HuH-7.5 (cell line): ENCODE measurements at places on chromosomes 5 and 9.

- DNase-seq, result no peak
Observed at GRCh38 chr5:167071981-167072610, 1219.3 kb upstream of the WWC1 start.

DNA sequence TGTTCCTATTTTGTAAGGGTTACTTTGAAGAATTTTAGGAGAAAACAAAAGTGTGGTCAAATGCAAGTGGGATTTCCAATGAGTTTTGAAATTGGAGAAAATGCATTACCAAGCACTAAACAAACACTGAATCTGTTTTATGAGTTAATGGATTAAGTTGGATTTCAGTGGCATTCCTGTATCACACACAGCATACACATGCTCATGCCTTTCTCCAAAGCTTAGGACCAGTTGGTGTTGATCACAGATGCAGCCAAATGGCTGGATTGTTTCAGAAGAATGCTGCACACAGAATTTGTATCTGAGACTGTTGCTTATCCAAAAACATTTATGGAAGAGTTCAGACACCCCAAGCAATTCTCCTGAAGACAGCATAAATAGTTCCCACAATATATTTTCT is 611.1 kb downstream of the ACTL7B start:
- DNase-seq, result no peak

DNA sequence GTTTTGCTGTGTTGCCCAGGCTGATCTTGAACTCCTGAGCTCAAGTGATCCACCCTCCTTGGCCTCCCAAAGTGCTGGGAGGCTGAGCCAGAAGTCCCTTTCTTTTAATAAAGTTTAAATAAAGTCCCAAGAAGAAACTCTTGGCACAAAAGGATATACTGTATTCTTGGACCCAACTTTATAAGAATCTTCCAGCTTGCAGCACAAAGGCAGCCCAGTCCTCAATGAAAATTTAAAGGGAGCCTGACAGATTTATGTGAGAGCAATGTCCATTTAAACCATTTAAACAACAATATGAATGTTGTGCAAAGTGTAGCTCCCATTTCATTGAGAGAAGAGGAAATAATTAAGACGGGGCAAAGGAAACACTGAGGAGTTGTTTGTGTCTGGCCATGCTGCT is 217.0 kb downstream of the DOCK8 start:
- DNase-seq, result no peak

- DNase-seq, result peak; percentile 2
Observed at GRCh38 chr9:125850763-125851162, 103.6 kb downstream of the PBX3 start.

GRCh38 chr5:62143268-62144229 is 162.5 kb upstream of the KIF2A start:
- DNase-seq, result no peak

DNA sequence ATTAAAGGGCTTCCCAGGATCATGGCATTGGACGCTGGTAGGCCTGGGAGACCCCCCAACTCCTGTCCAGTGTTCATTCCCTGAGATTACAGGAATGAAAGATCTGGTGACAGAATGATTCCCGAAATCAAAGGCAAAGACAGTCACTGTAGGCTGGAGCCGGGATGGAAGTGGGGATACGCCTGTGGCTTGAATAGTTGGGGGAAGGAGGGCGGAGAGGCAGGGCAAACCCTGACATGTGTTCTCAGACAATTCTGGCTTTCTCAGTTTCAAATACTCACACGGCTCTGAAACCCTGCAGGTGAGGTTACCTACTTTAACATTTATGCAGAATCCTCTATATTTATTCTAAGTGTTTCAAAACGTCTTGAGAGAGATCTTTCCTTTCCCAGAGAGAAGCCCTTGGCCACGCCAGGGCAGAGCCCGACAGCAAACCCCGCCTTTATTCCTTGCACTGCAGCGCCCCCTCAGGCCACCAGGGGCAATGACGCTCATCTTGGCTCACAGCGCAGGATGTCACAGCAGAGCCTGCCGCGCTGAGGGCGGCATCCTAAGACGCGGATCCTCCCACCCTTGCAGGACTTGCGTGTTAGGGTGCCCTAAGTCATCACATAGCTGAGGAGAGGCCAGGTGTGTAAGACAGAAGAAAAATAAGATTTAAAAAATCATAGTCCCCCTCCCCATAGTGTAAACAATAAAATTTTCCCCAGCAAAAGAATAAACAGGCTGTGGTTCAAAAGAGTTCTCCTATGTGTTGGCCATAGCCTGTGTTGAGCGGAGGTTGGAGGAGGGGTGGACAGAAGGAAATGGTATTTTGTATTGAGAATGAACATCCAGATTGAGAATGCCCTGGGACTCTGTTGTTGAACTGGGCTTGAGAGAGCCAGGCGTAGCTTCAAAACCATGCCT is 284.5 kb downstream of the NTRK2 start:
- DNase-seq, result peak; percentile 37

DNA sequence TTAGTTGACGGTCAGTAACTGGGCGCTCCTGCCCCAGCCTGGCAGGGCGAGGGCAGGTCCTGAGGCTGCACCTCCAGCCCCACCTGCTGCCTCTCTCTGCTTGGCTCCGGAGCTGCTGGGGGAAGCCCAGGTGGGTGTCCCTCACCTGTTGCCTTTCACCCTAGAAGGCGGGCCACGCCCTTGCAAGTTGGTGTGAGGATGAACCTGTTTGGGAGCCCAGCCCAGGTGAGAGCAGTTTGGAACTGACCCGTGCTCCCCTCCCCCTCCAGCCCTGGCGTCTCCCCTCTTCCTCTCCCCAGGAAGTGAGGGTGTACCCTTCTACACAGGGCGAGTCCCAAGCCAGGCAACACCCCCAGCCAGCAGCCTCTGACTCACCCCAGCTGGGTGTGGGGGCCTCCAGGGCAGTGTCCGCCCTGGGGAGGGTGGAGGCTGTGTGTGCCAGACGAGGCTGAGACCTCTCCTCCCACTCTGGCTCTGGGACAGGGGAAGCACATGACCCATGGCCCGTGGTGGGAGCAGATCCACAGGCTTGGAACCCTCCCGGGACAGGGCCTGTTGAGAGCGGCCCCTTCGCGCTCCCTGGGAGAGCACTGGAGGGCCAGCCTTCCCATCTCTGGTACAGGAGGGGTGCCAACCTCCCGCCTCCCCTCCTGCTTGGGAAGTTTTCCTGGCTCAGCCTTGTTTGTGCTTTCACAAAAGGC is 10.4 kb downstream of the LRRC8A start:
- no peak for DNase-seq

DNA sequence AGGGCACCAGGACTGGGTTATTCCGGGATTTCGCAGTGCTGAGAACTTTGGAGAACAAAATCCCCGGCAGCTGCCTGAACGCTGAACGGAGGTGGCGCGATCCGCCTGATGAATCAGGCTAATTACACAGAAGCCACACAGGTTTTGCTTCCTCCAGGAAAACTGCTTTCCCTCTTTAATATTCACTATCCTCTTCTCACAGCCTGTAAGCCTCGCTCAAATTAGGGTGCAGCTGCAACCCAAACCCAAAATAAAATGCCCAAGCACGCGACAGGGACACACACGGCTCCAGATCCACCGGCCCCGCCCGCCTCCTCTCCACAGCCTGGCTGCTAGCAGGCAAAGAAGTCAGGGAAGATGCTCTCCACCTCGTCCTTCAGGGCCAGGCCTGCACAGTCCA is 6.0 kb downstream of the SOHLH1 start:
- DNase-seq, result no peak

DNA sequence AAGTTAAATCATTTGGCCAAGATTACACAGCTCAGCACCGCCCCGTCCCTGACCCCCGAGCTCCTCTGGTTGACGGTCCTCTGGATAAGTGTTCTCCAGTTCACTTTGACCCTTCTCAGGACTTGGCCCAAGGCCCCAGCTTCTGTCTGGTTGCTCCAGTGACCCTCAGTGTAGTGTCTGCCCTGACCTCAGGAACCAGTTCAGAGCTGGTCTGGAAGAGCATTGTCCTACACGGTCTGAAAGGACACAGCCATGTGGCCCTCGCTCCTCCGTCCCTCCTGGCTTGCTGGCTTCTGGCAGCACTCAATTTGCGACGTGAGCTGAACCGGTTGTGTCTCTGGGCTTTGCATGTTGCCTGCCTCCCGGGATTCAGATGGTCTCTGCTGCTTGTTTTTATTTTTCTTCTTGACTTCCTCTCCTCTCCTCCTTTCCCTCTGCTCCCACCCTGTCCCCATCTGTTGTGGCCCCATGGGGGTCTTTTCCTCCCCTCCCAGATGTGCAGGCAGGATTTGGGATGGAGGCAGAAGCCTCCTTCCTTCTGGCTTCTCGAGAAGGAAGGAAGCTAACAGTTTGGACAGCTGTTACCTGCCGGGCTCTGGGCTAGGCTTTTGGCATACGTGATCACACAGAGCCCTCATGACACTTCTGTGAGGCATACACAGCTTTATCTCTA is 72.0 kb downstream of the PPARGC1B start:
- DNase-seq, result no peak

DNA sequence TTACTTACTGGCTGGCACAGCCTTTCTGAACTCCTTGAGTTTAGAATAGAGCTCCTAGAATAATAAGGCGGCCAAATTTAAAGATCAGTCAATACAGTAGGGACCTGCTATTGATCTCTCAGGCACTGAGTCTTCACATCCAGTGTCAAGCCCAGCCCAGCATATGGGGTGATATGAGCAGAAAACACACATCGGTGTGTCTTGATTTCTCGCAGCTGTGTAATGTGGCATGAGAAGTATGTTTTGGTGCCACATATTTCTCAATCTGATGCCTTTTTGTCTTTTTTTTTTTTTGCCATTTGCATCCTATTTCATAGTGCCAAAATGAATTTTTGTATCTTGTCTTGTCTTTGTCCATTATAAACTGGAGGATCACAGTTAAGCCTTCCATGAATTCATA is 51.4 kb upstream of the FSD1L start:
- DNase-seq, result no peak

GRCh38 chr5:59988396-59988795 is 94.9 kb upstream of the PDE4D start:
- no peak for DNase-seq

GRCh38 chr9:130235558-130236435 is 29.8 kb upstream of the HMCN2 start:
- peak; percentile 59 for DNase-seq

GRCh38 chr5:121108725-121109124 is 644.6 kb downstream of the PRR16 start:
- no peak for DNase-seq

DNA sequence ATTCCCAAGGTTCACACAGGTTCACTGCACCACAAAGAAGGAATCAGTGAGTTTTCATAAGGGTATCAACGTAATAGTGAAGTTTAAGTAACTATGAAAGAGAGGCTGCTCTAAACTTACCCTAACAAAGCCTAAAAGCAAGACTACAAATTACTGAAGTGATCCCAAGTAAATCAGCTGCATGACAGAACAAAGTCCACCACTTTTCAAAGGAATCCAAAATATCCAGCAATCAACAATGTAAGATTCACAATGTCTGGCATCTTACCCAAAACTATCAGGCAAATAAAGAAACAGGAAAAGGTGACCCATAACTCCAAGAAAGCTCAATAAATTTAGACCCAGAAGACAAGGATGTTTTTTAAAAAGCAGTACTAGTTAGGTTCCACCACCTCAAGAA is 70.1 kb downstream of the GNAQ start:
- DNase-seq, result no peak

GRCh38 chr9:125409637-125410521 is 148.3 kb downstream of the GAPVD1 start:
- peak; percentile 99 for DNase-seq

DNA sequence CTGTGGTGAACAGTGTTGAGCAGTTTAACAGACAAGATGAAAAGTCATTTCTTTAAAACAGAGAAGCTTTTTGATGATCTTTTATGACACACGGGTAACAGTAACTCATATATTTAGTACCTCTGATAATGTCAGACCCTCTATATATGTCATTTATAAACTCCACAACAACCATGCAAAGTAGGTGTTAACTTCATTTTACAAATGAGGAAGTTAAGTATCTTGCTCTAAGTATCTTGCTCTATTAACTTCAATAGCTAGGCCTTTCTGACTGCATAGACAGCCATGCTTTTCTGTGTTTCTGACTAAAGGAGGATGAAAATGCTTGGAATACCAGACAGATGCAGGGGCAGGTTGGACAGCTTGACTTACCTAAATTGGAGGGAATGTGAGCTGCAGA is 1.8 kb downstream of the NUDT2 start:
- DNase-seq, result no peak

- DNase-seq, result no peak
Observed at GRCh38 chr5:42429694-42430093, 6.5 kb downstream of the GHR start.

DNA sequence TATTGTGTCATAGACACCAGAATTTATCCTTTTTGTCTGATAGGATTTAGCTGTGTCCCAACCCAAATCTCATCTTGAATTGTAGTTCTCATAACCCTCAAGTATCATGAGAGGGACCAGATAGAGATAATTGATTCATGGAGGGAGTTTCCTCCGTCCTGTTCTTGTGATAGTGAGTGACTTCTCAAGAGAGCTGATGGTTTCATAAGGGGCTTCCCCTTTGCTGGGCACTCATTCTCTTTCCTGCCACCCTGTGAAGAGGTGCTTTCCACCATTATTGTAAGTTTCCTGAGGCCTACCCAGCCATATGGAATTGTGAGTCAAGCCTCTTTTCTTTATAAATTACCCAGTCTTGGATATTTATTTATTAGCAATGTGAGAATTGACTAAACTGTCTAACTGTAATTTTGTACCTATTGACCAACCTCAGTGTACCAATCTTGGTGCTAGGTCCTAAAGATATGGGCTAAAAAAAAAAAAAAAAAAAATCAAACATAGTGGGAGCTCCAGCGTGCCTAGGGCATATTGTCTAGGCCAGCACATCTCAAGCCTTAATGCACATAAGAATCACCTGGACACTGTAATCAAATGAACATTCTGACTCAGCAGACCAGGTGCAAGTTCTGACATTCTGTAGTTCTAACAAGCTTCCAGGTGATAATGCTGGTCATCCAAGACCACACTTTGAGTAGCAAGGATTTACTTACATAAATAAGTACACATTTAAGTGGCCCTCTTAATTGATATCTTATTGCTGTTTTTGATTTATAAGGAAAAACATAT is 30.5 kb downstream of the ST8SIA4 start:
- DNase-seq, result no peak

GRCh38 chr5:126587551-126588390 is 7.2 kb downstream of the ALDH7A1 start:
- no peak for DNase-seq

DNA sequence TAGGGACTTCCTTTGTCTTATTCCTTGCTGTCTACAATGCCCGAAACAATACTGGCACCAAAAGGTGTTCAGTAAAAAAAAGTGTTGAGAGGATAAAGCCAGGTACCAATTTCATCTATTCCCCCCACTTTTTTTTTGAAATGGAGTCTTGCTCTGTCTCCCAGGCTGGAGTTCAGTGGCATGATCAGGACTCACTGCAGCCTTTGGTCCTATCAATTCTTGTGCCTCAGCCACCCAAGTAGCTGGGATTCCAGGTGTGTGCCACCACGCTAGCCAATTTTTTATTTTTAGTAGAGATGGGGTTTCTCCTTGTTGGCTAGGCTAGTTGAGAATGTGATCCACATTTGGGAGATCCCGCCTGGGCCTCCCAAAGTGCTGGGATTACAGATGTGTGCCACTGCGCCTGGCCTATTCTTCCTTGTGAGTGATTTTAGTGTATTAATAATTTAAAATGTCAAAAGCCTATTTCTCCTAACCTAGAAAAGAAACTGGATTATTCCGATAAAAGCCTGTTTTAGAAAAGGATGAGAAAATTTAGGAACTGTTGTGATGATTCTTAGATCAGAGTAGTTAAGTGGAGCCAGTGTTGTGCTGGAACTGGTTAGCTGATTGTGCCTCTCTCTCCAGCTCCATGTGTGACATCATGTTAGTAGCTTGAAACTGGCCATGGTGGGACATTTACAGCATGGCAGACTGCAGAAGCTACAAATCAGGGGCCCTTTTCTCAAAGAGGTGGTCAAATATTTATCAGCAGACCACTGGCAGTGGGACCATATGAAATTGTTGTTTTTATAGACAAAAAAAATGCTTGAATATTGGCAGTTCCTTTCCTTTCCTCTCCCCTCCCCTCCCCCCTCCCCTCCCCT is 14.3 kb downstream of the CDC42SE2 start:
- DNase-seq, result no peak
